ENCODE measurements at places on chromosomes 6 and 20. TPM values are rescaled to one million over a fixed set of nuclear protein-coding genes. Genes with fewer than 3 reads are reported as not detected.

SLC25A27 gene
- 5.3 TPM for total RNA-seq

DNA sequence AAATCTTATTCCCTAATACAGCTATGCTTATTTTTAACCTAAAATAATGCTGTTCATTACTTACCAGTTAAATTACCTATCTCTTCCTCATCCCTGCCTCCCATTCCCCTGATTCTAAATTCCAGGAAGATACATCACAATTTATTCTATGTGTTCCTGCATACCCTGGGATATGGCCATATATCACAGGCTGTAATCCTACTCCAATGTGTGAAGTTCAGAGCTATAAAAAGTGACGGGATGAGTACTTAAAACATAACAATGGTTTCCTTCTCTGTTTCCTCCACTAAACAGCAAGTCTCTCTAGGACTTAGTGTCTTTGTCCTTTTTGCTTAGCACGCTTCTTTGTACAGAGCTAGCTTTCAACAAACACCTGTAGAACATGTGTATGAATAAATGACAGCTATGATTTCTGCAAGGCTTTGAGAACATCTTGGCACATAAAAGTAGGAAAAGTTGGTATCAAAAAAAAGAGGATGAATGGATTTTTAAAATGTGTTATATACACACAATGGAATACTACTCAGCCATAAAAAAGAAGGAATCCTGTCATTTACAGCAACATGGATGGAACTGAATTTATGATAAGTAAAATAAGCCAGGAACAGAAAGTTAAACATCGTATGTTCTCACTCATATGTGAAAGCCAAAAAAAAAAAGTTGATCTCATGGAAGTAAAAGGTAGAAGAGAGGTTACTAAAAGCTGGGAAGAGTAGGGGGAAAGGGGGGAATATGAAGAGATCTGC, 45.8 kb downstream of the SESN1 start:
- no peak for DNase-seq

DNA sequence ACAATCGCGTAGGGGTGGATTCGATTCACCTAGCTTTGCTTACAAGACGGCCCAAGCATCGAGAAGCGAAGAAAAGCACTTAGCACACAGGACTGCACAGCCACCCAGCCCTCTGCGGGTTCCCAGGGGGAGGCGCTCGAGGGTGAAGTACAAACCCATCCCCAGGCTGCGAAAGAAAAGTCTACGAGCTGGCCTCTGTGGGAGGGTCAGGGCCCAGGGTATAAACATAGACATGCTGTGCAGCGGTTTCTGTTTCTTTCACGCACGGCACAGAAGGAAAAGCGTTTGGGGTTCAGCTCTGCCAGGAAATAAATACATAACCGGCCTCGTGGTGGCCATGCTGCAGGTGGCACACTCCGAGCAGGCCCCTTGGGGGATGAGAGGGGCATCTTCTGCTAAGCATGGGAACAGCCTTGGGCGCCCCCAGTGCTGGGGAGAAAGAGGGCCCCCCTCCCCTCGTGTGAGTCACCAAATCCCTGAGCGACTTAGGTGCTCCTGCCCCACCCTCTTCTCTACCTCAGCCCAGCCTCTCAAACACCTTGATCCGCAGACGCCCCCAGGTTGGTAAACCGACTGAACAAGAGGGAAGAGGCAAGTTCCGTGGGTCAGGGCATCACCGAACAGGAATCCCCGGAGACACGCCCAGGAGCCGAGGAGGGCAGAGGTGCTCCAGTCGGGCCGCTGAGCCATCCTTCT, 91.6 kb upstream of the RIPOR2 start:
- DNase-seq, result no peak

GRCh38 chr20:32168184-32168910, 39.2 kb downstream of the PLAGL2 start:
- DNase-seq, result no peak

ARG1 gene
- not detected for total RNA-seq

C4A gene
- 1.2 TPM for total RNA-seq

CRISP2 gene
- total RNA-seq, result not detected

GRCh38 chr6:74249658-74250057, 553.7 kb downstream of the CD109 start:
- DNase-seq, result peak; percentile 31

DNA sequence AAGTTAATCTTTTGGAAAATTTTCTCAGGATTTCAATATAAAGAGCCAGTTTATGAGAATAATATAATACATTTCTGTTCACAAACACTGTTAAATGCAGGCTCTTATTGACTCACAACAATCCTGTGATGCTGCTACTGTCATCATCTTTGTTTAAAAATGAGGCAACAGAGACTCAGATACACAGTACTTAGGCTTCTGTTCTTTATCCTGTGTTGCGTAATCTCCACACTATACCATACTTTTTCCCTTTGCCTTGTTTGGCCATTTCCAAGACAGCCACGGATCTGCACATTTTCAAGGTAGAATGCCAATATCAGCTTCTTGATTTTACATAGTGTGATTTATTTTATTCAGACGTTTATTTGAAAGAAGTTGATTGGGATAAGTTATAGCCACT, 699.0 kb upstream of the CITED2 start:
- DNase-seq, result peak; percentile 57

SAMD5 gene
- total RNA-seq, result 3.1 TPM

TSBP1 gene
- total RNA-seq, result not detected

- no peak for DNase-seq
Measured at GRCh38 chr20:62395311-62396242, 8.7 kb downstream of the RPS21 start.

TAPBP gene
- 24.3 TPM for total RNA-seq

ADAT2 gene
- 3.3 TPM for total RNA-seq

- no peak for DNase-seq
Measured at GRCh38 chr6:81204731-81205130, 547.8 kb downstream of the TENT5A start.

PRKN gene
- 0.79 TPM for total RNA-seq

TP53TG5 gene
- total RNA-seq, result not detected

- no peak for DNase-seq
Measured at GRCh38 chr6:126807876-126808275, 310.6 kb upstream of the RSPO3 start.

DNA sequence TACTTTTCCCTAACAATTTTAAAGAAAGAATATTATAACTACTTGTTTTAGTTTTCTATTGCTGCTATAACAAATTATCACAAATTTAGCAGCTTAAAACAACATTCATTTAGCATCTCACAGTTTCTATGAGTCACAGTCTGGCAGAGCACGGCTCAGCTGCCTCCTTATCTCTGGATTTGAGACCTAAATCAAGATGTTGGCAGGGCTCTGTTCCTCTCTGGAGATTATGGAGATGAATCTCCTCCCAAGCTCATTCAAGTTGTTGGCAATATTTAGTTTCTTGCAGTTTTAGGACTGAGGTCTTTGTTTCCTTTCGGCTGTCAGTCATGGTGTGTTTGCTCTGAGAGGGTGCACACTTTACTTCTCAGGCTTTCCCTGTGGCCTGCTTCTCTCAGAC, 1065.8 kb upstream of the EYS start:
- DNase-seq, result no peak

DNA sequence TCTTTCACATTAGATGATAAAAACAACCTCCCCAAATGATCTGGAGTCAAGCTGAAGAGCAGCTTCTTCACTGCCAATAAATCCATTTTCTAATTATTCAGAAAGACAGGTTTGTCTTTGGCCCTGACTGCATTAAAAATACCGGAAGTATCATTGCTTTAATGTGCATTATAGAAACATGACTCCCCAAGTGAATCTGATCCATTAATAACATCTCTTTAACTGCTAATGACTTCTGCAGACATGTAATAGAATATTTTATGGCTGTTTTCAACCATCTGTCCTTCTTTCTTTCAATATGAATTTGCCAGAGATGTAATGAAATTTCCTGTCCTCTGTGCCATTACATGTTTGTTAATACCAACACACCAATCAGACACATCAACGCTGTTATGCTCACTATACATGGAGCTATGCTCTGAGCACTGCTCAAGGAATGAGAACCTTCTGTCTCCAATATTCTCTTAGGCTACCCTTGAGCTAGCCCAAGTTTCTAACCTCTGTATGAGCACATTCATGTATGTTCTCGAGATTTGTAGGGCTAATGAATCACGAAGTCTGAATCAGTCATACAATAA, 87.8 kb downstream of the LYRM4 start:
- no peak for DNase-seq

DNA sequence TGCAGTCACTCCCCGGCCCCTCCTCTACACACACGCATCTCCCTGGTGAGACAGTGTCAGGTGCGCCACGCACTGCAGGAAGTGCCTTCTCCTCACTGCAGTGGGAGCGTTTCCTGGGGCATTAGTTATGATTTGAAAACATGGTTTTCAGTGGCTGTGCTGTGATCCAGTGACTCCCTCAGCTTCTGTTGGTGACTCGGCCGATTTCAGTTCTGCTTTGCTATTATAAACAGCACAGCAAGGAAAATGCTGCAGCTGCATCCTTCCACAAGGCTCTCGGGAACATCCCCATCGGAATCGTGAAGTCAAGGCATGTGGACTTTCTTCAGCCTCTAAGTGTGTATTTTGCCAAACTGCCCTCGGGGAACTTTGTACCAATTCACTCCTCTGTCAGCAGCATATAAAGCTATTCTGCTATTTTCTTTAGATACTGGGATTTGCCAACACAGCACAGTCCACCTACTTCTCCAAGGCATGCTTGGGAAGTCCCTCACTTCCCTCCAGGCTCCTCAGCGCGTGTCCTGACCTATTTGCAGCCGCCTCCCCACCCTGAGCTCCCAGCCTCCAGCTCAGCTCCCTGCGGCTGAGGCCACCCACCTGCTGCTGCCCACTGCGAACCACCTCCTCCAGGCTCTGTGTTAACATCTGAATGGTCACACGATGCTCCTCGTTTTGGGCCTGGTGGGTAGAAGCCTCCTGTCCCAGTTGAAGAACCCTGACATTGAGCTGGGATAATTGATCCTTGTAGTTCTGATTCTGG, 54.5 kb downstream of the GINS1 start:
- DNase-seq, result no peak

APOBEC2 gene
- not detected for total RNA-seq

GRCh38 chr6:107509506-107509905, 19.6 kb downstream of the SOBP start:
- DNase-seq, result no peak

GRCh38 chr20:10012464-10012863, 22.3 kb upstream of the ANKEF1 start:
- no peak for DNase-seq
